ENCODE measurements at places on chromosomes 1 and 21.

DNA sequence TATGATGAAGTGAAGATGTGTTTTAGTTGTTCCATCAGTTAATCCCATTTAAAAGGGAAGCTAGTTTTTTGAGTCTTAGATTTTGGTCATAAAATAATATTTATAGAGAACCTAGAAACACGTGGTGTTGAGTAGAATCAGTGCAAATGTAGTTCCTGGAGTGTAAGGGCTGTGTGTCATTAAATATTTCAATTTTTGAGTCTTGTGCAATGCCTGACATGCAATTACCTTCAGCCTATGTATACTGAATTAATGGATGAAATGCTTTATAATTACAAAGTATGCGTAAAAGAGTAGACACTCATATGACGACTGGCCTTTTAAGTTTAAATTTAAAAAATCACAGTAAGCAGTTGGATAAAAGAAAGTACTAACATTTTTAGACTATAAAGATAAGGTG, 75.0 kb downstream of the NEK7 start:
- no peak for DNase-seq

GRCh38 chr1:207868774-207869721, 41.9 kb downstream of the CD34 start:
- peak; percentile 56 for DNase-seq

- no peak for DNase-seq
Observed at GRCh38 chr1:161241682-161242081, 3.7 kb upstream of the NR1I3 start.

DNA sequence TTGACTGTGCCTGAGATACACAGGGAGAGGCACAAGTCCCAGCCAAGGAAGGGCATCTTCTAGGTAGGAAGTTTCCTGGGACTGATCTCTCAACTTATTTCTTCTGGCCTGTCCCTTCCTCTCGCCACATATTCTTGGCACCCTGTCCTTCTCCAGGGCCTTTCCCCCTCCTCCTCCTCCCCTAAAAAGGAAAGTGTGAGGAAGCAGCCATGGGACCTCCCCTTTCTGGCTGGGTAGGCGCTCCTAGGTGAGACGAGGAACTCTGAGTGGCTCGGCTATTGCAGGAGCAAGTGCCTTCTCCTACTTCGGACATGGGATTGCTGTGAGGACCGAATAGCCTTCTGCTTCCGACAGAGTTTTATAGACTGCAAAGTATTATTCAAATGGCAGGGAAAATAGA, 15.5 kb upstream of the MTARC2 start:
- DNase-seq = no peak

DNA sequence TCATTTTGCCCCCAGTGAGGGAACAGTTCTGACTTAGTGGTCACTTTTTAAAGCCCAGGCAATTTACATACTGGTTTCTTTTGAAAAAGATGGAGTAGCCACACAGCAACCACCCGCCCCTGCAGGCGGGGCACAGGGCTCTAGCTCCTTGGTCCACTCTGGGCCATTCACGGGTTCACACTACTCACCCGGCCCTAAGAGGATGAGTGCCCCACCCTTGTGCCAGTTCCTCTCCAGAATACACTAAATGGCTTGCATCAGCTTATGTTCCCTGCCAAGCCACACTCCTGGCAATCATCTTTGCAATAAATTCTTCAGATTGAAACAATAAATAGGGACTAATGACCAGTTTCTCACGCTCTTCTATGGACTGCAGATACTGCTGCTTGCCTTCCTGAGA, 15.7 kb upstream of the ATP13A2 start:
- DNase-seq = no peak

DNA sequence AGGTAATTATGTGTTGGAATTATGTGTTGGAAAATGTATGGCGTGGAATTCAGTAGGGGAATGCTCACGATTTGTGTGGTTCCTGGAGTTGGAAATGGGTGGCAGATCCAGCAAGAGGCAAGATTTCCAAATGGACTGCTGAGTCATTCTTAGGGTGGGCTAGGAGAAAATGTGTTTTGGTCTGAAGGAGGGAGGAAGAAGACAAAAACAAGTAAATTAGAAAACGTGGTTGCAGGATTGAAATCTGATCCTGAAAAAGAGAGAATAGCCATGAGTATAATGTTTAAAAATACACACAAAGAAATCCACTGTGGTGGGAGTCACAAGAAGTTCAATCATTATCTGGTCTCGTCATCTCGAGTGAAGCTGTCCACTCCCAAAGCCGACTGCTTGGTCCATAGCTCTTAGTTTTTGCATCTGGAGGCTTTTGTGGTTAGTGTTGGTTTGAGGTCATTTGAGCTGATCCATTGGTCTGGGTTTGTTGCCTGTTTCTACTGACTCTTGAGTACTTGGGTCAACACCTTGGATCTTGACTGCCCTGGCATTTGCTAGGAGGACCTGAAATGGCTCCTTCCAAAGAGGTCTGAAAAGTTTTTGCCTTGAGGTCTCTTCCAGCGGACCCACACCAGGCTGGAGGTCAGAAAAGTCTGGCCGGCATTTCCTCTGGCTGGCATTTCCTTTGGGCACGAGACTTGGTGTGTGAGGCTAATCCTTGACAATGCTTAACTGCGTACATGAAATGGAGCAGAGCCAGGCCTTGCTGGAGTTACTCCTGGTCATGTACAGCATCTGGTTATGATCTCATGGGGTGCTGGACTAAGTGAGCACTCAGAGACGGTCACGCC, 9.2 kb downstream of the MX2 start:
- DNase-seq = no peak

DNA sequence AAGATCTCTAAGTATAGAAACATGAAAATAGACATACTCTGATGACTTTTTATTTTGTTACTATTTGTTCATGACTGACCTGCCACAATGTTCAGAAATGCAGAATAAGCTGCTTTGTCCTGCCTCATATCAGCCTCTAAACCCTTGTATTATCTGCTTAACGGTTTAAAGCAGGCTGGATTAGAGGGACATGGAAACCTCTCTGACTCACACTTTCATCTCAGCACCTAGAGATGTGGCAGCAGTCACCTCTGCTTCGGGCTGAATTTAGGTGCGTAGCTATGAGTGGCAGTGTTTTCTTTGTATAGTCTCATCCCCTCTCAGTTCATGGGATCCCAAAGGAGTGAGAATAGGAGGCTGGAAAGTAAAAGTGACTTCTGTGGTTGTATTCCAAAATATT, 255.4 kb downstream of the RGS7 start:
- no peak for DNase-seq

DNA sequence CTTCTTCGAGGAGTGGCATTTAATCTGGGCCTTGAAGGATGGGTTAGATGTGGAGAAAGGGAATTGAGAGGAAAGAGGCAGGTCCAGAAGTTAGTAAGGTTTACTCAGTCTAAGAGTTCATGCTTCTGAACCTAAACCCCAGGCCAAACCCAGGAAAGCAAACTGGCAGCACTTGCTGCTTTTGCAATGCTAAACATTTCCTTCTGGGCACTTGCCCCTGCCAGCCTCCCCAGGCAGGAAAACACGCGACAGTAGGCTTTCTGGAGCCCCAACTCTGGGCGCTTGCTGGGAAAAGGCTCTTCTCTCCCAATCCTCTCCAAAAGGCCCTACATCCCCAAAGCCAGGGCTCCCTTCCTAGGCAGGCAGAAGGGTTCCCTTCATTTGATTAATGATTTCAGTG, 2.5 kb downstream of the OLFML2B start:
- no peak for DNase-seq

- DNase-seq = no peak
Observed at GRCh38 chr1:153251562-153251961, 7.9 kb upstream of the LORICRIN start.

DNA sequence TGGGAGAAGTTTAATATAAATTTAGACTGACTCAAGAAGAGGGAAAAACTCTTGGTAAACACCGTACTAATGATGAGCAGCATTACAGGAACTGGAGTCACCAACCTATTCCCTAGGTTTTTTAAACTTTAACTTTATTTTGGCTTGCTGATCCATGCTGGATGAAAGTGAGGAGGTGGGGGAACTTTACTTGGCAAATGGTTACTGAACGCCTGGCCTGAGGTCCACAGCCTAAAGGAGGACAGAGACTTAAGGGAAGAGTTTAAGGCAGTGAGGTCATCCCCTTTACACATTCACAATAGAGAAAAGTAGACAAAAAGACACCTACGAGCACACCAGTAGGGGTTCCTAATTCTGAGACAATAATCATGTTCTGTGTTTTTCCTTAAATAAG, 25.6 kb upstream of the A3GALT2 start:
- DNase-seq = no peak

GRCh38 chr1:7379441-7379971, 391.6 kb upstream of the VAMP3 start:
- DNase-seq = no peak

DNA sequence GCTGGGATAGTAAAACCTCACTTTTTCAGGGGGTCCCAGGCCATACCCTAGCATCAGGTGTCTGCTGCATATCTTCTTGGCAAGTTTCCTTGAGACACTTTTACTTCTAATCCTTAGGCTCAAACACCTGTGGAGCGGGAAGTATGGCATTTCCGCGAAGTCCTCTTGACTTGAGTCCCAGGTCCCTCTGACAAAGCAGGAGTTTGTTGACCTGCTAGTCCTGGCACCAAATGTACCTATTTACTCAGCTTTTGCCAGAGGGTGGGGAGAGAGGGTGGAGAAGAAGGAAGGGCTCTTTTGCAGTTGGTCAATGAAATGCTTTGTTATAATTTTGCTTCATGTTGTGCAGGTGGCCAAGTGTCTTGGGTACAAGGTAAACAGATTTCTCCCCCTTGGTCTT, 59.7 kb downstream of the CLIC6 start:
- DNase-seq = no peak

- DNase-seq = no peak
Observed at GRCh38 chr1:235295902-235296350, 32.1 kb downstream of the ARID4B start.

GRCh38 chr1:211843018-211843417, 12.5 kb upstream of the LPGAT1 start:
- no peak for DNase-seq

DNA sequence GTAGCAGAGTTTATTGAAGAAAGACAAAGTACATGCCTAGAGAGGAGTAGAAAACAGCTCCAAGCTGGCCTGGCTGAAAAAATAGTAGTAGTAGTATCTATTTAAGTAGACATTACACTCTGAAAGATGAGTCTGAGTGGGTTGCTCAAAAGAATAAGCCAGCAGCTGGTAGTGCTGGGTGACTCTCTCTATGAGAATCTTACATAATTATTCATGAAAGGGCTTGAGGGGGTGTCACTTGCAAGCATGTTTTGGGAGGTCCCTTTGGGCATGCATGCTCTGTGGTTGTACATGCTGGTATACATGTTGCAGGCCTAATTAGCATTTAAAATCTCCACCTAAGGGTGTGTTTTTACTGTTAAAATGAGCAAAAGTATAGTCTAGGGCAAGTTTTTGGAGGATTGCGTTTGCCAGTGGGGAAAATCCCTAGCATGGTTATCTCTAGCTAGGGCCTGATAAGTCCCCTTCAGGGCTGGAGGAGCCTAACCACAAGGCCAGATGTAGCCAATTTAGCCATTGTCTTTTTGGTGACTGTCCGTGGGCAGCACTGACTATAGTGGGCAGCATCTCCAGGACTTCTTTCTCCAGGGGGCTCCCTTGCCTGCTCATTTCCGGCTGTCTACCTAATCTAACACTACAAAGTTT, 11.0 kb upstream of the FCGR2A start:
- no peak for DNase-seq

DNA sequence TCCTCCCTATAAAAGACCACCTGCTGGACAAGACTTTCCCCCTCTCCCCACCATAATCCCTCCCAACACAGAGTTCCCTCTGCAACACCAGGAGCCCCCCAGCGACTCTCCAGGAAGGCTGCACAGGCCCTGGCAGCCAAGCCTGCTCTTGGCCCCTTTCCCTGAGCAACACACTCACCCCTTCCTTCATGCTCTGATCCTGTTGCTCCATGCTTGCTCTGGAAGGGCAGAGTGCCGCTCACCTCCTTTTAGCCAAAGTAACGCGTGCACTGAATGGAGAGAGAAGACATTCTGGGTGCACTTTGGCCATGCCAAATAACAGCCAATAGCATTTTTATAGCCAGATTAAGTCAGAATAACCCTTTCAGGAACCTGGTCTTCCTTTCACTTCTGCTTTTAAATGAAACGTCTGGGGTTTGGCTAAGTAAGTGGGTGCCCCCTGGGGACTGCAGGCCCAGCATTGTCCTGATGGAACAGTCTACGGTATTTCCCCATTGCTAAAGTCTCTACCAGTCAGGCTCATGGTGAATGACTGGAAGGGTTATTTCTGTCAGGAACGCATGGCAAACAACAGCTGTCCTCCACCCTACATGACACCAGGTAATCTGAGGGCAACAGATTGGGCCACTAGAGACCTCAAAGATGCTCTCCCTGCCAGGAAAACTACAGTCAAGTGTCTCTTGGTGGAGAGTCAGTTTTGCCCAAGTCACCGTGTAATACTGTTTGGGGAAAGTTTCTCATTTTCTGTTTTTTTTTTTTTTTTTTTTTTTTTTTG, at the start of gene SLC2A5:
SLC2A5 (minus strand) TSS at position 310 of the 775 bp plus-strand sequence; CDS start at position 211, 99 bp downstream.
- no peak for DNase-seq

- no peak for DNase-seq
Observed at GRCh38 chr1:18532390-18533170, 51.9 kb downstream of the KLHDC7A start.

DNA sequence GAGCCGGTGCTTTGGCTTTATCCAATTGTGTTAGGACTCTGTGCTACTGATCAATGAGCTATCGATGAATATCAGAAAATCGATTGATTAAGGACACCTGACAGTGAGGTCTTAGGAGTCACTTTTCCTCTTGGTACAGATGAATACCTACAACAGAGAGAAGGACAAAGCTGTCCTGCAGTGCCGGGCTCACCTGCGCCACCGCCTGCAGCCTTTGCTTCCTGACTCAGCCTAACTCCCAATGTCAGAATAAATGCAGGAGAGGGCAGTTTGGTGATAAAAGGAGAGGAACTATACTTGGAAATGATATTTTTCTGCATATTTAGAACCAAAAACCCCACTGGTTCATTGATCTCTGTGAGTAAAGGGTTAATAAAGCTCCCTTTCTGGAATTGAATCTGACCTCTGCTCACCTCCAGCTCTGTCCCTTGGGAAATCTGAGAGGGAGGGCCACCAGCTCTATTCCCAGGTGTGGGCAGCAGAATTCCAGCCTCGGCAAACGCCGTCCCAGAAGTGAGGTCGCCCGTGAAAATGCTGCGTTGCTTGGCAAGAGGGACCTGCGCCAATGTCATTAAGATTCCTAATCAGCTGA, 39.3 kb downstream of the POFUT2 start:
- no peak for DNase-seq

DNA sequence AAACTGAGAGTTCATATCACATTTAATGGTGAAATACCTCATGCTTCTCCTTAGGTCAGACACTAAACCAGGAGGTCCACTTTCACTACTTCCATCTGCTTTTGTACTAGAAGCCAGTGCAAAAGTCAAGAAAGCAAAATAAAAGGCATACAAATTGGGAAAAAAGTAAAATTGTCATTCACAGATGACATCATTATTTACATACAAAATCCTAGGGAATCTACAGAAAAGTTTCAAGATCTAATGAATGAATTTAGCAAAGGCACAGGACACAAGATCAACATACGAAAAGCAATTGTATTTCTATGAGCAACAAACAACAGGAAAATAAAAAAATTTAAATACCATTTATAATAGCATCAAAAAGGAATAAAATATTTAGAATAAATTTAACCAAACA, 41.5 kb downstream of the LYST start:
- no peak for DNase-seq
